ENCODE measurements at places on chromosomes 4 and X.

DNA sequence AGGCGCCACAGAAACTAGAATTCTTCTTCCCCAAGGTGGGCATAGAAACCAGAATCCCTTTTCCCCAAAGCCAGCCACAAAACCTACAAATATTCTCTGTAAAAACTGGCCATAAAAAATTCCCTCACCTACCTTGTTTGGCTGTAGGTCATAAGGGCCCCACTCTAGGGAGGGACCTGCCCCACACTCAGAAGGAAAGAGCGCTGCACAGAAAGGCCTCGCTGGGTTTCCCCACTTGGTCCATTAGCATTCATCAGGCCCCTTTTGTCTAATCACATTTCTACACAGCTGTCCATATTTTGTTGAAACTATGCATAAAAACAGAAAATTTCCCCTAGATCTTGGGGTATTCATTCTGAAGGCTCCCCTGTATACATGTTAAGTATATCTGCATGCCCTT lies 54.1 kb downstream of the PHKA2 start:
- no peak for DNase-seq

GRCh38 chr4:160450876-160451275 lies 1348.0 kb downstream of the RAPGEF2 start:
- no peak for DNase-seq

DNA sequence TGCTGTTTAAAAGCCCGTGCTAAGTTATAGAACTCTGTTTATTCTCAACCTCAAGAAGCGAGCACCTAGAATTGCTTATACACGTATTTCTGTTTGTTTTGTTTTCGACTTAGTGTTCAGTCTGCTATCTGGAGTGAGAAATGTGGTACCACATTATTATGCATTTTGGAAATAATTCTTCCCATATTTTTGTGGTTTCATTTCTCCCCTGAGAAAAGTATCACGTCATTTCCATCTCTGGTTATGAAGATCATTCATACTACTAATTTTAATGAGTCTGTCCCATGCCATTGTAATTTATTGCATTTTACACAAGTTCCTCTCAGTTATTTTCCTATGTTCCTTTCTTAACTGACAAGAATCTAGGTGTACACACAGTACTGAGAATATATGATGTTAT lies 186.0 kb downstream of the DCHS2 start:
- no peak for DNase-seq

- DNase-seq: no peak
These were observed 1095.7 kb upstream of the TENM3 start for GRCh38 chr4:181147416-181147951.

GRCh38 chr4:156113138-156113765 lies 159.6 kb upstream of the CTSO start:
- no peak for DNase-seq

GRCh38 chrX:123869488-123869887 lies 9.6 kb downstream of the XIAP start:
- no peak for DNase-seq

- no peak for DNase-seq
These were observed 11.8 kb downstream of the SCD5 start for GRCh38 chr4:82786828-82787227.

DNA sequence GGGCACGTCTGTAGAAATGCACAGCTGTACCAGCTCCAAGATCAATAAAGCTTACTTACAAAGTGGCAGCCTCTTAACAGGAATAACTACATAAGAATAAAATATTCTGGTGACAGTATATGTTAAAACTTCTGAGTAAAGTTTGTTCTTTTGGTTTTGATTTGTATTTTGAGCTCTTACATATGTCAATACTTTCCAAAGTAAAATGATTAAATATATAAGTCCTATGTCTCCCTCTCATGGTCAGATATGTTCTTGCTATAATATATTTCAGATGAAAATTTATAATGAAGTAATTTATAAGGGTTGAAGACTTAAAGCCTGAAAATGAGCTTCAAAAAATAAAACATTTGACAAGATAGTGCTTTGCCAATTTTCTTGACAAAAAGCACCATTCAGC lies 254.4 kb downstream of the NPFFR2 start:
- no peak for DNase-seq

GRCh38 chrX:136794080-136794479 lies 13.3 kb upstream of the ARHGEF6 start:
- DNase-seq: no peak

DNA sequence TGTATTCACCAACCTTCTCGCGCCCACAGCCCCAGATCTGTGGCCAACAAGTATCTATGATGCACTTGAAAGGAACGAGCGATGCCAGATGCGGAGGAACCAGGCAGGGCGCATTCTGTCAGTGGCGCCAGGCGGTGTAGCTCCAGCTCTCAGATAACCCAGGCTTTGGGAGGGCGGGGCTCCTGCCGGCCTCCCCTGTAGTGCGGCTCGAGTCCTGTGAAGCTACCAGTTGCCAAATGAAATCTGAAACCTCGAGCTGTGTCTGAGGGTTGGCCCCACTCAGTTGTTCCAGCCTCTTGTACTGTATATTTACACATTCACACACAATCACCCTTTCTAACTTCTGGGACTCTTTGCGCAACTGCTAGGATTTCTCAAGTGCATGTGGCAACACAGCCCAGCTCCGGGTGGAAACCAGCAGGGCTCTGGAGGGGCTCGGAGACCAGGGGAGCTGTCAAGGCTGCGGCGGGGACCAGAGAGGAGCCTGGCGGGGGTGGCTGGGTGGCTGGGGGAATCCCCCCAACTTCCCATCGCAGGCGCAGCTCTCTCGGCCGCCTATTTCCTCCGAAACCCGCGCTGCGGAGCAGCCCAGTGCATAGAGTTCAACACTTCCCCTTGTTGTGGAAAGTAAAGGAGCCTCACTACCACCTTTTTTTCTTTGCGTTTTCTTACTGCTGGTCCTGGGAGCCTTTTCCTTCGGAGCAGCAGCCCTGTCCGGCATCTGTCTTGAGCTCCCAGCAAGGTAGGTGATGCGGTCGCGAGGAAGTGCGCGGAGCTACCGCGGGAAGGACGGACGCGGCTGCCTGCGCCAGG lies at the start of gene ARHGAP24:
TSS of gene ARHGAP24 (plus strand) at position 333 of the 813 bp plus-strand sequence.
- DNase-seq: no peak

GRCh38 chr4:21454201-21454600 lies 494.4 kb downstream of the KCNIP4 start:
- DNase-seq: no peak

GRCh38 chr4:139146926-139147629 lies 29.9 kb downstream of the ELF2 start:
- DNase-seq: no peak

- no peak for DNase-seq
These were observed 312.2 kb downstream of the GALNTL6 start for GRCh38 chr4:172125443-172125842.

DNA sequence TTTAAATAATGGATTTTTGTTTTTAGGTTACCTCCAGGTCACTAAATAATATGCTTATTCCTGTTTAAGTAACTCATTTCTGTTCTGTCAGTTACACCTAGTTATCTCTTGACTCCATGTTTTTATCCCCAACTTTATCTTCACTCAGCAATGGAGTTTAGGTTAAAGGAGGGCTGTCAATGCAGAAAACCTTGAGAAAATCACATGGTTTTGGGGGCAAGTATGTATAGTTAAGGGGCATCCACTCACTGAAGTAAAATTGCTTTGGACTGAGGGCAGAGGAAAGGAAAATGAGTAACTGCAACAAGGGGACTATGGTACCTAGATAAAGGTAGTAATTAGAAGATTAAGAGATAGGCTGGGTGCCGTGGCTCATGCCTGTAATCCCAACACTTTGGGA lies 87.1 kb downstream of the UBE2K start:
- DNase-seq: no peak

- DNase-seq: no peak
These were observed 942 bp upstream of the L1CAM start for GRCh38 chrX:153886915-153887314.

DNA sequence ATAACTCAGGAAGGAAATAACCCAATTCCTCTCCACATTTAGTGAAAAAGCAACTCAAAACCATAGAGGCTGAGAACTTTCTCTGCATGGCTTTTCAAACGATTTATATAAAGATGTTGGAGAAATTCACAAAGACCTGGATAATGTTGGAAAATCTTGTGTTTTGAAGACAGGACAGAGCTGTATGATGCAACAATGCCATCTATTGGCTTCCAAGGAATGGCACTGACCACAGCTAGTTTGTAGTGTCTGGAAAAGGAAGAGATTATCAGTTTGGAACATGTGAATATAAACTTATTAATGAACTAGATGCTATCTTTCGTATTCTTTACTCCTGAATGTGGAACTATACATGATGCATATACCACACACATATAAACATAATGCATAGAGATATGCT lies 503.6 kb downstream of the IL1RAPL1 start:
- no peak for DNase-seq

DNA sequence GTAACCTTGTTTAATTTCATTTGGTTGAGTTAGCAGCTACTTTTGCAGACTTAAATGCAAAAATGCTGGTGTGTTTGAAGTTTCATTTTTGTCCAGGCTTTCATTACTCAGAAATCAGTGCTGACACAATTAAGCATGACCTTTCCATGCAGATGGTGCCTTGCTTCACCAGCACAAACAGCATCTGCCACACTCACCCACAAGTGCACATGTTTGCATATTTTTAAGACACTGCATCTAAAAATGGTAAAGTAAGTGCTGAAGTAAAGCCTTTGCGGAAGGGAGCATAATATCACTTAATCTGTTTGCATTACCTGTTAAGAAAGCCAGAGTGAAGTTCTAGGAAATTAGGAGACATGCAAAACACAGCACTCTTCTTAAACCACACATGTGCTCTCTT lies 7.3 kb upstream of the DAPP1 start:
- no peak for DNase-seq

DNA sequence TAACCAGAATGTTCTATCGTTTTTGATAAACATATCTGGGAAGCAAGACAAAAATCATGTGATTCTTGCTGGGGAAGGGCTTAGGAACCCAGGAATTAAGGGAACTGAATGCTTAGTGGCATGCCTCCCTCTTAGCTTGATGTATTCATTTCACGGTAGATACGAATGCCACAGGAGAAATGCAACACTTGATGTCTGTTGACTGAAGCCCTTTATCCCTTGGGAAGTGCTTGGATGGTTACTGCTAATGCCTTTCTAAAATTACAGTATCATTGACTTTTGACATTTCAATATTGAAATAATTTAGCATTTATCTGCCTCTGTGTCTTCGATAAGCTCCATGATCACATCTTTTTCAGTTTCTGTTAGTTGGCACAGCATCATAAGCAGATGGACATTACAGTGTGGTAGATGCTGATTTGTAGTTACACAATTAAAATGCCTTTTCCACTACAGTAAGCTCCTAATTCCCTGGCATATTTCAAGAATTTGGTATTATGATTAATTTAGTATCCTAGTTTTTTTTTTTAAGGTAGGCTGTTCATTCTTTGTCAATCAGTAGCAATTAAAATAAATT lies 226.7 kb downstream of the ARHGAP10 start:
- no peak for DNase-seq

DNA sequence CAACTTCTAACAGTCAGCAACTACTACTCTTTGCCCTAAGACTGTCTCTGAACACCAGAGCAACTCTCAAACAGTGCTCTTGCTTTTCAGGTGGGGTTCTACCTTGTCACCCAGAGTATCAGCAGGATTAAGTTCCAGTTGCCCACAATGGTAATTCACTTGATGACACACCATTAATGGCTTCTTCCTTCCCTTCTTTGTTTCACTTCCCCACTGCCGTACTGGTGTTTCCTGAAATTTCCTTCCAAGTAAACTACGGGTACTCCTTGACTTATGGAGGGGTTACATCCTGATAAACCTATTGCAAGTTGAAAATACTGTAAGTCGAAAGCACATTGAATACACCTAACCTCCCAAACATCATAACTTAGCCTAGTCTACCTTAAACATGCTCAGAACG lies 36.6 kb upstream of the PDK3 start:
- no peak for DNase-seq

- DNase-seq: no peak
These were observed 39.2 kb downstream of the POLA1 start for GRCh38 chrX:24732766-24733500.

DNA sequence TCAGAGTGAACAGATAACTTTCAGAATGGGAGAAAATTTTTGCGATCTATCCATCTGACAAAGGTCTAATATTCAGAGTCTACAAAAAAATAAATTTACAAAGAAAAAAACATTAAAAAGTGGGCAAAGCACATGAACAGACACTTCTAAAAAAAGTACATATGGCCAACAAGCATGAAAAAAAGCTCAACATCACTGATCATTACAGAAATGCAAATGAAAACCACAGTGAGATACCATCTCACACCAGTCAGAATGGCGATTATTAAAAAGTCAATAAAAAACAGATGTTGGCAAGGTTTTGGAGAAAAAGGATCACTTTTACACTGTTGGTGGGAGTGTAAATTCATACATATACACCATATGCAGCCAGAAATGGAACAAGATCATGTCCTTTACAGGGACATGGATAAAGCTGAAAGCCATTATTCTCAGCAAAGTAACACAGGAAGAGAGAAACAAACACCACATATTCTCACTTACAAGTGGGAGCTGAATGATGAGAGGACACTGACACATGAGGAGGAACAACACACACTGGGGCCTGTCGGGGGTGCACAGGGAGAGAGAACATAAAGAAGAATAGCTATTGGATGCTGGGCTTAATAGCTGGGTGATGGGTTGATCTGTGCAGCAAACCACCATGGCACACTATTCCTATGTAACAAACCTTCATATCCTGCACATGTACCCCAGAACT lies 41.6 kb upstream of the ITM2A start:
- no peak for DNase-seq

GRCh38 chr4:89929425-89930159 lies 34.9 kb downstream of the MMRN1 start:
- DNase-seq: no peak

DNA sequence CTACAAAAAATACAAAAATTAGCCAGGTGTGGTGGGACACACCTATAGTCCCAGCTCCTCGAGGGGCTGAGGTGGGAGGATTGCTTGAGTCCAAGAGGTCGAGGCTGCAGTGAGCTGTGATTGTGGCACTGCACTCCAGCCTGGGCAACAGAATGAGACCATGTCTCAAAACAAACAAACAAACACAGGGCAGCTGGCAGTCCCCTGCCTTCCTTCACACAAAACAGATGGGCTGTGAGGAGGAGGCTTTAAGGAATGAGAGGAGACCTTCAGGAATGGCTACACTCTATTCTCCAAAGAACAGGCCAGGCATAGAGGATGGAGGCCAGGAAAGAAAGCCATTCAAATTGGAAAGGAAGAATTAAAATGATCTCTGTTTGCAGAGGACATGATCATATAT lies 65.6 kb upstream of the MAML3 start:
- DNase-seq: no peak

Measured in stimulated activated effector memory CD8-positive, alpha-beta T cell treated with anti-CD3 and anti-CD28 coated beads, Interleukin-12 subunit alpha, Interleukin-12 subunit beta, amount 100 ng/mL, for 72 hours (primary cell).